ENCODE measurements at places on chromosomes 3 and 15.

DNA sequence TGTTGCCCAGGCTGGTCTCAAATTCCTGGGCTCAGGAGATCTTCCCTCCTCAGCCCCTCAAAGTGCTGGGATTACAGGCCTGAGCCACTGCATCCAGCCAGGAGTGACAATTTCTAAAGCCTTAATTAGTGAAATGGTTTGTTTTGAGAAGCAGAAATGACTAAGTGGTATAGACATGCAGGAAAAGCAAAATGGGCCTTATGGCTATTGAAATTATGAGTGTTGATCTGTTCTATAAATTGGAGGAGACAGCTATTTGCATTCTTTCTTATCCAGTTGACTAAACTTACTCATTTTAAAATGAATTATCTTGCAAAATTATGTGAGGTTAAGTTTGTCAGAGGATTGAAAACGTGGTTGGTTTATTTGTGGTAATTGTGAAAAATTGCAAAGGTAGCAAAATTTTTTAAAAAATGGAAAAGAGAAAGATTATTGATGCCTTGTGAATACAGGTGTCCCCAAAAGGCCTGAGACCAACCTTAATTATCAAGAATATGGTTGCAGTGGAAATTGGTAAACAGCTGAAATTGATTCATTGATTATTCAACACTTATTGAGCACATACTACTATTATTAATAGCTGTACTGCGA lies 7.9 kb downstream of the RAP2B start:
- DNase-seq: no peak

- no peak for DNase-seq
Observed at GRCh38 chr3:179717219-179717618, 64.4 kb downstream of the USP13 start.

- no peak for DNase-seq
Observed at GRCh38 chr3:36540888-36541518, 160.7 kb downstream of the STAC start.

- DNase-seq: no peak
Observed at GRCh38 chr15:73845507-73845906, 27.9 kb upstream of the TBC1D21 start.

DNA sequence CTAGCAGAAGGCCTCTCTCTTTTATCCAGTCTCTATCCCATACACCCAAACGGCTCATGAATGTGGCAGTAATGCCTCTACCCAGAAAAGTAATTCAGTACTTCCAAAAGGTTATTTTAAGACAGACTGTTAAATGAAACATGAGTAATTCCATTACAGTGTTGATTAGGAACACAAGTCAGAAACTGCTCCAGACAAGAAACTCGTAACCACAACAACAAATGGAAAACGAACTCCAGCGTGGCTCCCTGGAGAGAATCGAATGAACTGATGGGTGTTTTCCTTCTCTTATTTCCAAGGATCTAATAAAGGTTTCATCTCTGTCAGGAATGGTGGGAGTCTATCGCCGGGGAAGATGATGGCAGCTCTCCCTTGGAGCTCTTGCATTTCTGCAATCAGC lies 228.4 kb downstream of the MAGI1 start:
- DNase-seq: no peak

- DNase-seq: peak; percentile 72
Observed at GRCh38 chr3:129316248-129317013, 37.8 kb downstream of the HMCES start.

- no peak for DNase-seq
Observed at GRCh38 chr3:55408193-55408826, 78.8 kb downstream of the WNT5A start.

DNA sequence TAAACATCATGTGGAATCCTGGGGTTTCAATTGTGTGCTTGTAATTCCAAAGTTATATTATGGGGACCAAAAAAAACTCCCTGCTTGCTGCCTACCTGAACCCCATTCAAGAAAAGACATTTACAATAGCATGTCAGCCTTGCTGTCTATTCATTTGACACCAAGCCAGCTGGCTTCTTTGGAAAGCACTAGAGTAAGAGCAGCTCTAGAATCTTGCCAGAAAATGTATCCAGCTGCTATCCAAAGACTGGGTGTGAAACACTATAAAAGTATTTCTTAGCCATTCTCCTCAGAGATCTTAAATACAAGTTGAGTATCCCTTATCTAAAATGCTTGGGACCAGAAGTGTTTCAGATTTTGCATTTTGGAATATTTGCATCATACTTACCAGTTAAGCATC lies 87.4 kb downstream of the RAD18 start:
- DNase-seq: no peak

GRCh38 chr3:103873897-103874545 lies 1439.2 kb downstream of the ZPLD1 start:
- no peak for DNase-seq

DNA sequence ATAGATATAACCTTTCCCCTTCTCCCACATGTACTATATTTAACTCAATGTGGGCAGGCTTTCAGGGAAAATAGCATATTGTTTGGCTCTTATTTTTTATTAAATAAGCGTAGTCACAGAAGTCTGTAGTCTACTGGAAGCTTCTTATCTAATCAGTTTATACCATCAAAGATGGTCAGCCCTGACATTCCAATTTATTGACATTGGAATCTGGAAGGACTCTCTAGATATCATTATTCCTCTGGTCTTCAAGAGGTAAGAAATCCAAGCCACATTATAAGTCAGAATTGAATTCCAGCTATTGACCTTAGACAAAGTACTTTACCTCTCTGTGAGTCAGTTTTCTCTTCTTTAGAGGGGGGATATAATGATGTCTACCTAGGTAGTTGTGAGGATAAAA lies 38.5 kb upstream of the SCAANT1 start:
- no peak for DNase-seq

GRCh38 chr15:96849271-96849900 lies 518.9 kb downstream of the NR2F2 start:
- DNase-seq: no peak

GRCh38 chr3:45914362-45915058 lies 28.2 kb downstream of the CCR9 start:
- DNase-seq: no peak

GRCh38 chr3:176737480-176738110 lies 459.7 kb downstream of the TBL1XR1 start:
- DNase-seq: no peak

- no peak for DNase-seq
Observed at GRCh38 chr3:172241405-172241804, 202.0 kb downstream of the FNDC3B start.

GRCh38 chr3:182478369-182478768 lies 314.9 kb upstream of the ATP11B start:
- no peak for DNase-seq

DNA sequence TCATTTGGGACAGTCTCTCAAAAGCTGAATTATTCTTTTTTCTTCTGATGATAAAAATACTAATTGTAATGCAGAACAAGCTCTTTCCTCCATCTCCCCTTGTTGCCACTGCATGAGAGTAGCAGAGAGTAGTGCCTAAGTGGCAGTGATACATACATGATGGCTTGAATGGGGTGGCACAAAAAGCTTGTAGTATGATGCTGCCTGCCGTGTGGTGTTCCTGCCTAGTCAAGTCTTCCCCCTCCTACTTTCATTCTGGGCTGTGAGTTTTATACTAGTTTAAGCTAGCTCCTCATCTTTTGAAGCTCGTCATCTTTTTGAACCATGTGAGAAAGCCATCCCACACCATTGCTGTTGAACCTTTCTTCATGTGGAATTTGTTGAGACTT lies 230.5 kb downstream of the NFKBIZ start:
- no peak for DNase-seq

DNA sequence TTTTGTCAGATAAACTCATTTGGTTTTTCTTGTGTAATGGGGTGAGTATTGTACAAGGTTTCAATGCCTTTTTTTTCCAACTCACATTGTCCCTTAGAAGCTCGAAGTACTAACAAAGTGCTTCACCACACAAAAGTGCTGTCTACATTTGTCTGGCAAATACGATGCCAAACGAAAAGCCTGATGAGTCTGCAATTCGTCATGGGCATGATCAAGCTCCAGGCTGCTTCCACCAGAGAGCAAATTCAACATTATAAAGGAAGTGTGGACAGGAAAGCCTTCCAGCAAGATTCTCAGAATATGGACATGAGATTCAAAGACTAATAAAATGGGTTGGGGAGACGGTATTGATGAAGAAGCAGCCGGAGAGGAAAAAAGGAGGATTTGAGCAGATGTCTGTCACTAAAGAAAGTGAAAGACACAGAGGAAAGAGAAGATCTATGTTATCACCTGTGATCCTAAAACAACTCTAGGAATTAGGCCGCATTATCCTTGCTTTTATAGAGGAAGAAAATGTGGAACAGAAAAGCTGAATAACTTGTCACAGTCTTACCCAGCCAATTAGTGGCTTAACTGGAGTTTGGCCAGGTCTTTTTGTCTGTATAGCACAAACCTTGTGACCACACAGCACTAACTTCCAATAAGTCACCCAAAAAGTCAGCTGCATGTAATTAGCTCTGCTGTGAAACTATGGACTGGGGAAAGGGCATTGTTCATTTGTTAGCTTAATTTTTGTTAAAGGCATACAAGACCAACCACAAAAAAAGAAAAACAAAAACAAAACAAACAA lies 494.8 kb downstream of the FHIT start:
- DNase-seq: no peak

DNA sequence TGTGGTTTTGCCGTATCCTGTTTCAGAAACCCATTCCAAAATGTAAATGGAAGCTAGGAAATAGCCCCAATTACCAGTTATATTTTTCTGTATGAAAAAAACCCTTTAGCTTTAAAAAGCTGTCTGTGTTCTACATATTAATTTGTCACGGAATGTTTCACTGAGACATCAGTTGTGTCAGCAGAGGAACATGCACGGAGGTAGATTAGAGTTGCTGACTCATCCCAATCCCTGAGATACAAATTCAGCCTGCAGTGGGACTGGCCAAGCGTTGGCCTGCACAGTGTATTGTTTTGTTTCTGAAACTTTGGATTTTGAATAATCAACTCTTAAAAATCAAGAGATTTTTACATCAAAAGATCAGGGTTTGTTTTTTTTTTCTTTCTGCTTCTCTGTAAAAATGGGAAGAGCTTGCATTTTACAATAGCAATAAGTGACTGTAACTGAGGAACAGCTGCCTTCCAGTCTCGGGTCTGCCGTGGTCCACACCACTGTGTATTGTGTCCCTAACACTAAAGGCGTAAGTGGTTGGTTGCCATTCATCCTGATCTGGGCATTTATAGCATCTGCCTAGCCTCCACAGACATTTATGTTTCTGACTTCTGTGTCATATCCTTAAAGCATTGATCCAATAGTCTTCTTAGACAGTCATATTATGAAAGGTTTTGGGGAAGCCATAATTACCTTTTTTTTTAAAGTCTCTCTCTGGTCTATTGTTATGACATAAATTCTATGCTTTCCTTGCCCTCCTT lies 218.1 kb downstream of the ADAMTSL3 start:
- no peak for DNase-seq

- DNase-seq: no peak
Observed at GRCh38 chr3:57699591-57699990, 6.7 kb upstream of the DENND6A start.

DNA sequence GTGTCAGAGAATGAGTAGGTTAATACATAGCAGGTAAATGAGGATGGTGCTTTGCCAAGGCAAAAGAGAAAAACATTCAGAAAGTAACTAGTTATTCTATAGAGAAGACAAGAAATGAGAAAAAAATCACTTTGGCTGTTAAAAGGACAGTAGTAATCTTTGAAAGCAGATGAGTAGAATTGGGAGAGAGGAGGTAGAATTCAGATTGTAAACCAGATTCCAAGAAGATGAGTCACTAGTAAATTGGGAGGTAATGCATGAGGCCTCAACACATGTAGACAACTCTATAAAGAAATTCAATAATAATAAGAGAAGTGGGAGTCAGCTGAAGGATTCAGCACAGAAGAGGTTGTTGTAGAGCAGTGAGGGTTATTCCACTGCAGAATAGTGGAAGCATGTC lies 81.4 kb downstream of the MBNL1 start:
- no peak for DNase-seq

- DNase-seq: no peak
Observed at GRCh38 chr3:184693011-184693975, 18.6 kb downstream of the MAGEF1 start.

DNA sequence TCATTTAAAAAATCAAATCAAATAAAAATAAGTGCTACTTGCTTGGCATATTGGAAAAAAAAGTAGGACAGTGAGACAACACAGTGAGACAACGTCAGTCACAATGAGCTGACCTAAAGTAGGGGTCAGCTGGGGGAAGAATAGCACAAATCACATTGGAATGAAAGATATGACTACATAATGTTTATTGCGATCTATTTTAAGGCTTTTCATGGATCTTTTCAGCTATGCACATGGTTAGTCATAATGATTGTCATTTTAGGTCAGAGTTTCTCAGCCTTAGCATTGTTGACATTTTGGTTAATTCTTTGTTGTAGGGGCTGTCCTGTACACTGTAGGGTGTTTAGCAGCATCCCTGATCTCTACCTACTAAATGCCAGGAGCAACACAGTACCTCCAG lies 44.5 kb downstream of the CMSS1 start:
- no peak for DNase-seq

- DNase-seq: no peak
Observed at GRCh38 chr3:70061096-70061495, 61.6 kb downstream of the SAMMSON start.

DNA sequence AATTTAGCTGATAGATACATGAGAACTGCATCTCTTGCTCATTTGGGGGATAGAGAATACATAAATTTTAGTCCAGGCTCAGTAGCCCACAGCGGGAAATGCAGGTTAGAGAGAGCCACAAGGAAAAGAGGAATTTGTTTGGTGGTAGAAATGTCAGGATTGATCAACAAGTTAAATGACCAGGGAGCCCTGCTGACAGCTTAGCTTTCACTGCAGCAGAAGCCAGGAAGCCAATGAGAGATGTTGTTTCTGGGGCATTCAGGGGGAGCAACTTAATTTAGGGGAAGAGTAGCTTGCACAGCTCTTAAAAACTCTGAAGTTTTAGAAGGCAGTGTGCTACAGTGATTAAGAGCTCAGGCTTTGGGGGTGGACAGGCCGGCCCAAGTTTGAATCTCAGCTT lies 22.7 kb downstream of the ARHGEF26 start:
- no peak for DNase-seq

DNA sequence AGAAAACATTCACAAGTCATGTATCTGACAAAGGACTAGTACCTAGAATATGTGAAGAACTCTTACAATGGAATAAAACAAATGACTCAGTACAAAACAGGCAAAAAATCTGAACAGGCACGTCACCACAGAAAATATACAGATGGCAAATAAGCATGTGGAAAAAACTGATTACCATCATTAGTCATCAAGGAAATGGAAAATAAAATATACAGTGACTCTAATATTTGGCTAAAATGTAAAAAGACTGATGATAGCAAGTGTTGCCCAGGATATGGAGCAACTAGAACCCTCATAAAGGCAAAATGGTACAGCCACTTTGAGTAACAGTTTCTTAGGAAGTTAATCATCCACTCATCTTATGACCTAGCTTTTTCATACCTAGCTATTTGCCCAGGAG lies 95.8 kb upstream of the ABHD17C start:
- no peak for DNase-seq

- no peak for DNase-seq
Observed at GRCh38 chr15:69659454-69660050, 206.9 kb downstream of the RPLP1 start.

DNA sequence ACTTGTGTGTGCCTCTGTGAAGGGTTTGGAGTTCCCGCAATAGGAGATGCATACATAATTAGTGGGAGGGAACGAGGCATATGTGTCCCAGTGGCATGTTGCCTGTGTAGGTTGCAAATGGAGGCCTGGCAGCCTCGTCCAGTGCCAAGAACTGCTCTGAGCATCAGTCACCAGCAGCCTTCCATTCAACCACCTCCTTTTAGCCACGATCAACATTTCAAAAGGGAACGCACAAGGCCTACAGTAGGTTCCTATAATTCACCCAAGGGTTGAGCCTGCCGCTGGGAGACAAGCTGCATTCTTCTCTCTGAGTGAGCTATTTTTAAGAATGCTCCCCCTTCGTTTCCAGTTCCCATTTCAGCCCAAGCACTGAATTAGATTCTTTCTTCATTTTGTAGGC lies 78.8 kb upstream of the CTNNB1 start:
- no peak for DNase-seq
